ENCODE measurements at places on chromosomes 16 and 17. TPM values are rescaled to one million over a fixed set of nuclear protein-coding genes. Genes with fewer than 3 reads are reported as not detected.

The MED9 gene
- total RNA-seq: 13.4 TPM

The ZNF597 gene
- total RNA-seq: 2.0 TPM

The FBXW10B gene
- 0.88 TPM for total RNA-seq

The NACA2 gene
- total RNA-seq: not detected

The TVP23A gene
- not detected for total RNA-seq

The CORO6 gene
- total RNA-seq: 9.3 TPM

The CDT1 gene
- total RNA-seq: not detected

The CDRT15L2 gene
- not detected for total RNA-seq

The NOTUM gene
- total RNA-seq: not detected

The KRT24 gene
- not detected for total RNA-seq

The SLFN13 gene
- 4.2 TPM for total RNA-seq

The ZDHHC7 gene
- total RNA-seq: 31.0 TPM

The NOXO1 gene
- not detected for total RNA-seq

The NPIPA8 gene
- not detected for total RNA-seq

The CMTM2 gene
- total RNA-seq: not detected

The CLEC3A gene
- not detected for total RNA-seq

The WNT9B gene
- not detected for total RNA-seq

The NOMO2 gene
- total RNA-seq: 69.2 TPM

The KRT31 gene
- total RNA-seq: not detected

The TBX2 gene
- 2.5 TPM for total RNA-seq

The HSF5 gene
- total RNA-seq: not detected

The IL17C gene
- not detected for total RNA-seq

The KRTAP2-2 gene
- total RNA-seq: not detected

The PRAC1 gene
- not detected for total RNA-seq

The SLFN12 gene
- total RNA-seq: 11.1 TPM

The STARD3 gene
- 41.1 TPM for total RNA-seq

The DNAH2 gene
- total RNA-seq: 0.16 TPM

The MT3 gene
- total RNA-seq: not detected

The ABCC11 gene
- not detected for total RNA-seq

The C17orf78 gene
- total RNA-seq: not detected

The GIT1 gene
- 62.9 TPM for total RNA-seq

The ARHGAP23 gene
- total RNA-seq: 11.9 TPM

The DDX28 gene
- total RNA-seq: 7.1 TPM

The CD300A gene
- 2.4 TPM for total RNA-seq

The SULT1A2 gene
- total RNA-seq: 0.88 TPM

The YBX2 gene
- 3.1 TPM for total RNA-seq

The CCDC40 gene
- total RNA-seq: 3.1 TPM

The ABCA9 gene
- total RNA-seq: 85.8 TPM

The ABCA8 gene
- total RNA-seq: 96.6 TPM

The ABCC3 gene
- 17.6 TPM for total RNA-seq

The PLA2G10 gene
- total RNA-seq: not detected

The PRR35 gene
- total RNA-seq: not detected

The VPS25 gene
- 49.0 TPM for total RNA-seq

The NT5M gene
- total RNA-seq: 2.1 TPM

The TNFSF12 gene
- total RNA-seq: 60.9 TPM

The ENKD1 gene
- 6.2 TPM for total RNA-seq

The ADGRG1 gene
- 92.5 TPM for total RNA-seq

The EPN3 gene
- not detected for total RNA-seq
